ENCODE measurements at places on chromosomes 1 and 21. TPM values are rescaled to one million over a fixed set of nuclear protein-coding genes. Genes with fewer than 3 reads are reported as not detected.

- no peak overlapping the region for H3K4me3 ChIP-seq
- H3K27me3 ChIP-seq, result peaks cover 3% of the 10 kb centered on the region
- no peak for DNase-seq
- peaks cover 12% of the 10 kb centered on the region for H3K36me3 ChIP-seq
- H3K4me1 ChIP-seq, result no peaks in the 10 kb centered on the region
Measured at GRCh38 chr1:170415710-170416372, 116.1 kb upstream of the GORAB start.

- no peak overlapping the region for H3K4me3 ChIP-seq
- H3K27me3 ChIP-seq, result no peaks in the 10 kb centered on the region
- H3K4me1 ChIP-seq, result no peaks in the 10 kb centered on the region
- no peaks in the 10 kb centered on the region for H3K36me3 ChIP-seq
Measured at GRCh38 chr1:157682710-157683437, 17.7 kb downstream of the FCRL3 start.

GRCh38 chr21:25313829-25314228 lies 293.5 kb downstream of the MRPL39 start:
- H3K4me1 ChIP-seq, result peaks cover 12% of the 10 kb centered on the region
- no peak overlapping the region for H3K4me3 ChIP-seq
- no peak for DNase-seq
- H3K27ac ChIP-seq, result no peak overlapping the region
- no peaks in the 10 kb centered on the region for H3K27me3 ChIP-seq

DNA sequence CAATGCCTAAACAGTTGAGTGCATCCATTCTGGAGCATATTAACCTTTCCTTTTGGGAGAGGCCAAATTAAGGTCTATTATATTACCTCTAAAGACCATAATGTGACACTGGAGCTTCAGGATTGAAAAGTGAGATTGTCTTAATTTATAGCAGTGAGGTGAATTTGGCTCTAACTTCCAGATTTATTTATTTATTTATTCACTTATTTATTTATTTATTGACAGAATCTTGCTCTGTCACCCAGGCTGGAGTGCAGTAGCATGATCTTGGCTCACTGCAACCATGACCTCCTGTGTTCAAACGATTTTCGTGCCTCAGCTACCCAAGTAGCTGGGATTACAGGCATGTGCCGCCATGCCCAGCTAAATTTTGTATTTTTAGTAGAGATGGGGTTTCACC lies 19.1 kb downstream of the ZCCHC17 start:
- no peak overlapping the region for H3K4me3 ChIP-seq
- H3K27me3 ChIP-seq, result no peaks in the 10 kb centered on the region
- peaks cover 52% of the 10 kb centered on the region for H3K36me3 ChIP-seq
- H3K4me1 ChIP-seq, result no peaks in the 10 kb centered on the region
- no peak overlapping the region for H3K27ac ChIP-seq

TSTD1 gene
- 100 TPM for total RNA-seq

MCOLN3 gene
- 6.4 TPM for total RNA-seq

NBPF15 gene
- 16.3 TPM for total RNA-seq

PAQR6 gene
- 6.5 TPM for total RNA-seq
